ENCODE measurements at places on chromosomes 3 and 15.
A peak's percentile ranks its signal among the peaks of the same experiment; 100 is the strongest.

DNA sequence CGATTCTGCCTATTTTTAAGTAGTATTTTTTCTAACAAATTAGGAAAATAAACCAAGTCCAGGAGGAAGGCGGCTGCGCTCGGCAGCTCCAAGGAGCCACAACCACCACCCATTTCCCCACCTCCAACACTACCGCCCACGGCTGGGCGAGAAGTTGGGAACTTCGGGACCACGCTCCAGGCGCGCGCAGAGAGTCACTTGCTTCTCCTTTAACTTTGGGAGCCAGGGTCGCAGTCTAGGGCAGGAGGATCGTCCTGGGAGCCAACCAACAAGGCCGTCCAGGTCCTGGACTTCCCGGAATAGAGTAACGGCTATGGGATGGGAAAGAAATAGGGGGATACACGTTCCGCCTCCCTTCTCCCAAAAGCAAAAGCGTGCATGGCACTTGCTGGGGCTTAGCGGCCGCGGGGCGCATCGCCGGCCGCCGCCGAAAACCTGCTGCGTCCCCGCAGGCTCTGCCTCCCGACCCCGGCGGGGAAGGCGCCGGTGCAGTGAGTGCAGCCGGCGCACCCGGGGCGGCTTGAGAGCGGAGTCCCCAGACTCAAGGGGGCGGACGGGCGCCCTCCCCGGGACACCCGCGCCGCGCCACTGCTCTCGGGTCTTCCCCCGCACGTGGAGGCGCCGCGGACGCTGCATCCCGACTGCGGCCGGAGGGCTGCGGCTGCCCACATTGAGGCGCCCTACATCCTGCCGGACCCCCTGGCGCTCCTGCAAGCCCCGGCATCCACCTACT is 699 bp downstream of the MEGF11 start:
- peak; percentile 24 for DNase-seq

DNA sequence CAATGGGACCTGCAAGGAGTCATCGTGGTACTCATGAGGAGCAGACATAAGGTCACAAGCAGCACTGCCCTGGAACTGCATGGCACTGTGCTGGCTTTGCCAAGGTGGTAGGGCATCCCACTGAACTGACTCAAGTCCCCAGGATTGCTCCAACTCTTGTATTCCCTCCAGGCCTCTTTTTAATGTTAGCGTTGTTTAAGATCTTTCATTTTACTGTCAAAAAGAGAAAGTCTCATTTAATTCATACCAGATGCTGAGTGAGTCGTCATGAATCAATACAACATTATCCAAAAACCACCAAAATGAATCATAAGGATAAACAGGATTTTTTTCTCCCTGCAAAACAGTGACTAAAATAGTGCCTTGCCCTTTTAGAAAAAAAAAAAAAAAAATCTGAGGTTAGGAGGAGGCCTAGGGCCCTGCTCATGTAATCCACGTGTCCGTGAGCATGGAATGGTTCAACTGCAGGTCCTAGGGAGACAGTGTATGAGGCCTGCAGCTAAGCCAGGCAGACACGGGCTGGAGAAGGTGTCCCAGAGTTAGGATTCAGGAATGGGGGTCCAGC is 36.7 kb upstream of the BLM start:
- DNase-seq, result no peak

DNA sequence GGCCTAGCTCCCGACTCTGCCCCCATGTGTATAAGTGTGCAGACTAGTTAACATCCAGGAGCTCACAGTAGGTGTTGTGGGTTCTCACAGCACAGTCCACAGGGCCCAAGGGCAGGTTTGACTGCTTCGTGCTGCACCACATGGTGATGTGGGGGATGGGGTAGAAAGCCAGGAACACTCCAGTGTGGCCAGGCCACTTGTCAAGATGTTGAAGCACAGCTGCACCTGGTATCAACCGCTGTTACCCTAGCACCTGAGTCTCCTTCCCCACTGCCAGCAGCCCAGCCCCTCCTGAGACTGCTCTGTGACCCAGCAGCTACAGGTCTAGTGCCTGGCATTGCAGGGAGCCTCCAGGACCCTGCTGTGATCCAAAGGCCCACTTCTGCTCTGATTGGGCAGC is 53.4 kb downstream of the CHDH start:
- DNase-seq, result no peak

- DNase-seq, result no peak
These were observed 464.8 kb downstream of the EPHA3 start for GRCh38 chr3:89572261-89572660.

DNA sequence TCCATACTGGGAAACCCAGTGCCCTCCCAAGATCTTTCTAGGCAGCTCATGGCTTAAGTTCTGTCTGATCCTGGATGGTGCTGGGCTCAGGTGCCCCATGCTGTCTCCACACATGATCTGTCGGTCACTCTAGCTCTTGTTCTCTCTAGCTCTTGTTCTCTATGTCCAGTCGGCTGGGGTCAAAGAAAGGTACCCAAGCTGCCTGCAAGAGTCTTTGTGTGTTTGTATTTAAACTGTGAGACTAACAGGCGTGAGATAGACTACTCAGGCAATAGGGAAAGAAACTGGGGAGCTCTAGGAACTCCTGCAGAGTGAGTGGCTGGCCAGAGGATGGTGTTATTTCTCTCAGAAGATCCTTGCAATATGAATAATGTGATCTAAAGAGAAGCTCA is 40.2 kb downstream of the GPR156 start:
- peak; percentile 10 for DNase-seq

GRCh38 chr3:142723968-142724681 is at the start of gene TRPC1:
TRPC1 (plus strand) TSS chr3:142724034; CDS start chr3:142724560, 526 bp downstream.
- peak; percentile 77 for DNase-seq

DNA sequence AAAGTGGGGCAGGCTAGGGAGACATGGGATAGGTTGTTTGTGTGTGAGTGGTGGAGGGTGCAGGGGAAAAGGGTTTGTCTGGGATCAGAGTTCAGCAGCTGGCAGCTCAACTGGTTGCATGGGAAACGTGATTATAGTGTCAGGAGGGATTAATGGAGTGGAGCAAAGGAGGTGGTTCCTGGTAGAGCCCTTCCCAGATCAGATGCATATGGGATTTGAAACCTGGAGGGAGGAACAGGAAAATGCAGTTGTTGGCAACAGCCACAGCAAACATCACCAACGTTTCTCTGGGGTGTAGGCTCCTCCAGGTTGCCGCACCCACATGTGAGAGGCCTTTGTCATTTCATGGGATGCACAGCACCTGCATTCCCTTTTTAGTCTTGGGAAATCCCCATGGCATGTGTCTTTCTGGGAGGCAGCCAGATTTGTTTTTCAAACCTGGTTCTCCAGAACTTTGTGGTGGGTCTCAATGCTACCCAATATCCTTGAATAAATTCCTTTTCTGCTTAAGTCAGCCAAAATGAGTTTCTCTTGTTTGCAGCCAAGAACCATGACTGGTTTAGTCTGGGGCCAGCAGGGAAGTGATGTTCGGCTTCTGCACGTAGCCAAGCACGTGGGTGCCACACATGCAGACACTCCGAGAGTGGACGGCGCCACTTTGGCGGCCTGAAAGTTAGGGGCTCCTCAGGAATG is 61.3 kb downstream of the BDH1 start:
- DNase-seq, result peak; percentile 69

GRCh38 chr3:33201195-33201594 is 17.4 kb downstream of the SUSD5 start:
- no peak for DNase-seq

- no peak for DNase-seq
These were observed 514.3 kb downstream of the PDCD6IP start for GRCh38 chr3:34312684-34313083.

DNA sequence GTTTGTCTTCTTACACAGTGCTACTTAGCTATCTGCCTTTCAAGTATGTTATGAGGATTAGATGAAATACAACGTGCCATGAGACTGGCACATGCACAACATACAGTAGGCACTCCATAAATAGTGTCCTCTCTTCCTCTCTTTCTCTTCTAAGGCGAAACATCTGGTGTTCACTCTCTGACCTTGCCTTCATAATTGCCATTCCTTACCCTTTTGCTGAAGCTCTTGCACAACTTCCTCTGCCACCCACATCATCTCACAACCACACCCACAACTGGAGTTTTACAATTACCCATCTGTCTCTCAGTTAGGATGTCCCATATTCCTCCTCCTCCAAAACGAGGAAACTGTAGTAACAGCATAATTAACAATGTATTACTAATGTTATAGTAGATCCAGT is 26.4 kb upstream of the ACP3 start:
- DNase-seq, result no peak

GRCh38 chr3:157861076-157861765 is 245.0 kb downstream of the SHOX2 start:
- DNase-seq, result no peak

GRCh38 chr15:80536231-80536630 is 132.0 kb downstream of the ARNT2 start:
- no peak for DNase-seq

DNA sequence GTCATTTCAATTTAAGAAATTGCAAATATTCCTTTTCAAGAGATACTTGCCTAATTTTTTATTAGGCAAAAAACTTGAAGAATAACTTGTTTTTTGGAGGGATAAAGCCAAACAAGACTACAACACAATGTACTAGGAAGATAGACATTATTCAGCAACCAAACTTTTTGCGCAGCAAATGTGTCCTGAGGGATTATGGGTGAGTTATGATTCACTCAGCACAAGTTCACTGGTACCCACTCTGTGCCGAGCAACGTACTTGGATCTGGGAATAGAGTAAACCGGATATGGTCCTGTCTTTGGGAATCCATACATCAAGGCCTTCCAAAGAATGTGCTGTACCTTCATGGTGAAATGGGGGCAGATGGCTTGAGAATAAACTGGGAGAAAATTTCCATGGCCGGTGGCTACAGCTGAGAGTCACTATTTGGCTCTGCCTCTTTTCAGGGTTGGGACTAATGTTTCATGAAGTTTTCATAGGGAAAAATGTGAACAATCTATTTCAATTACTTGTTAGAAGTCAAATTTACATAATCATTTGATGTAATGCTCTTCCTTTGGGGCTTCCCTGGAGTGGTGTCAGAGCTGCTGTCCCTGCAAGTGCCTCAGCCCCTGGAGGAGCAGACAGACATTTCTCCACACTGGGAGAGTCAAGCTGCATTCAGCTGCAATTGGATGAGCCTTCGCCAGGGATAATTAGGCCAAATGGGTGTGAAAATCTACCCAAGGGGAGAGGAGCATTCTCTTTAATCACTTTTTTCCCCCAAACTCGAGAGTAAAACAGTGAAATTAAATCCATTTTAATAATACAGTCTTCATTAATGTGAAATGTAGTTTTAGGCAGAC is 315.2 kb downstream of the CLSTN2 start:
- no peak for DNase-seq

GRCh38 chr15:79310612-79310984 is 314 bp upstream of the TMED3 start:
- DNase-seq, result no peak

GRCh38 chr15:55921744-55922143 is 71.7 kb downstream of the NEDD4 start:
- DNase-seq, result no peak

DNA sequence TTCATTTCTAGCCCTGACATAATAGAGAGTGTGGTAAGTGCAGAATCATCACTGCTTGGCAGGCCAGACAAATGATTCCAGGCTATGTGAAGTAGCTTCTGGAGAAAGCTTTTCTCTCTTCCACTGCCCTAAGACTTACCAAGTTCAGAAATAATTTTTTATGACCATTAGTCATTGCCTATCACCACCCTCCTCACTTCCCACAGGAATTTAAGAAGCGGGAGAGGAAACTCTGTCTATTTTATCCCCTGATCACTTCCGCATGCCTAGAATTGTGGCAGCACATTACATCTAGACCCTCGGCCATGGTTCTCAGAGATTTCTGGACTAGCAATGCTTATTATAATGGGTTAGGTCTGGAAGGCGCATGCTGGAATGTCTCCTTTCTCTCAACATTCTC is 397.8 kb upstream of the NR2F2 start:
- no peak for DNase-seq
